ENCODE measurements at places on chromosomes 3 and 15.

GRCh38 chr15:38129531-38130204, 123.0 kb upstream of the SPRED1 start:
- DNase-seq, result peak; percentile 26

DNA sequence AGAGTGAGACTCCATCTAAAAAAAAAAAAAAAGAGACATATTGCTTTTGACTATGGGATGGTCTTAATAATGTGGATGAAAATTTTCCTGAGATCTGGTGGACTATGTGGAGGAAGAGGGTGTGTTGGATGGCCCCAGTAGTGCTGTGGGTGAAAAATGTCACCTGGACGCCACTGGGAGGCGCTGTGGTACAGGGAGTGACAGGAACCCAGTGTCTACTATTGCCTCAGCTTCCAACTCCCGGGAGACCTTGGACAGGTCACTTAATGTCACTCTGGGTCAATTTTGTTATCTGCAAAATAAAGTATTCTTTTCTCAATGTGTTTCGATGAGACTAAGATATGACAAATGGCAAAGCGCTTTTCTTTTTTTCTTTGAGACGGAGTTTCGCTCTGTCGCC, 27.7 kb upstream of the DCP1A start:
- DNase-seq, result peak; percentile 76

GRCh38 chr3:78258798-78259197, 1218.9 kb downstream of the ROBO2 start:
- no peak for DNase-seq

- no peak for DNase-seq
Observed at GRCh38 chr3:104715972-104716371, 650.7 kb upstream of the ALCAM start.

GRCh38 chr15:101338502-101339057, 43.5 kb upstream of the SNRPA1 start:
- no peak for DNase-seq

DNA sequence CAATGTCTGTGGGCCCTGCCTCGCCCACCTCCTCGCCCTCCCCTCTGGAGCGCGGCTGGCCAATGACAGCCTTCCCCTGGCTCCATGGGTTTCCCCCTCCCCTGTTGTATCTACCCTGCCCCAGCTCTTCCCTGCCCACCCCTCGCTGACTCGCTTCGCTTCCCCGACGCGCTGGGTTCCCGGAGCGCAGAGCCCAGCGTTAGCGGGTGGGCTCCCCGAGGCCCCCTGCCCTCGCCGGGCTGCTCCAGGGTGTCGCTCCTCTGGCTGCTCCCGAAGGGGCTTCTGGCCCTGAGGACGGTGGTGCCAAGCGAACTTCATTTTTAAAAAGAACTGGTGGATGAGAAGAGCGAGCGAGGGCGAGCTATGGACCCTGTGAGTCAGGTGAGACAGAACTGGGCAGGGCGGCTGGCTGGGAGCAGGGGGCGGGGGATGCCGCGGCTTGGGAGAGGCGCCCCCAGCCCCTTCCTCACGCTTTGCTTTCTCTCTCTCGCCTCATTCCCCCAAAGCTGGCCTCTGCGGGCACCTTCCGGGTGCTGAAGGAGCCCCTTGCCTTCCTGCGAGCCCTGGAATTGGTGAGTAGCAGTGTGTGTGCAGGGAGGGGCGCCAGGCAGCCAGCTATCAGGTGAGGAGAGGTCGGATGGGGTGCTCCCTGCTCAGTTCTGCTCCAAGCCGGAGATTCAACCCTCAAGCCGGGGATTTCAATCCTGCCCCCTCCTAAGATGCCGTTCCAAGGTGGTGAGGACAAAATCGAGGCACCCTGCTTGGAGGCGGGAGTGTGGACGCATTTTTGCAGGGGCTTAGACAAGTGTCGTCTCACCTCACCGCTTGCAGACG, at the start of gene SYNPR:
SYNPR (plus strand) TSS at position 138 of the 834 bp plus-strand sequence.
- DNase-seq, result no peak

DNA sequence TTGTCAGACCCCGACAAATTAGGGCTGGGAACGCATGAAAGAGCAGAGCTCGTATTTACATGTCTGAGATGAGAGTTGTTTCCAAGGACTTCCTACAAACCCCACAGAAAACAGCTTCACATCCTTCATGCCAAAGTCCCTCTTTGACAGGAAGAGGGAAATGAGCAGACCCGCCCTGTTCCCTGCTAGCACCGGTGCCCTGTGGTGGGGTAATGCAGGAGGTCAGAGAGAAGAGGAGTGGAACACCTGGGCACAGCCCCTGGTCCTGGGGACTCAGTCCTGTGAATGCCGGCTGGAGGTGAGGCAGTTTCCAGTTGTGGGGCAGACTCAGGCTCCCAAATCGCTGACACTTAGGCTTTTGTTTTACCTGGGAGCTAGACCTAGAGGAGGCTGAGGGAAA, 4.0 kb downstream of the PLA2G4D start:
- DNase-seq, result no peak

DNA sequence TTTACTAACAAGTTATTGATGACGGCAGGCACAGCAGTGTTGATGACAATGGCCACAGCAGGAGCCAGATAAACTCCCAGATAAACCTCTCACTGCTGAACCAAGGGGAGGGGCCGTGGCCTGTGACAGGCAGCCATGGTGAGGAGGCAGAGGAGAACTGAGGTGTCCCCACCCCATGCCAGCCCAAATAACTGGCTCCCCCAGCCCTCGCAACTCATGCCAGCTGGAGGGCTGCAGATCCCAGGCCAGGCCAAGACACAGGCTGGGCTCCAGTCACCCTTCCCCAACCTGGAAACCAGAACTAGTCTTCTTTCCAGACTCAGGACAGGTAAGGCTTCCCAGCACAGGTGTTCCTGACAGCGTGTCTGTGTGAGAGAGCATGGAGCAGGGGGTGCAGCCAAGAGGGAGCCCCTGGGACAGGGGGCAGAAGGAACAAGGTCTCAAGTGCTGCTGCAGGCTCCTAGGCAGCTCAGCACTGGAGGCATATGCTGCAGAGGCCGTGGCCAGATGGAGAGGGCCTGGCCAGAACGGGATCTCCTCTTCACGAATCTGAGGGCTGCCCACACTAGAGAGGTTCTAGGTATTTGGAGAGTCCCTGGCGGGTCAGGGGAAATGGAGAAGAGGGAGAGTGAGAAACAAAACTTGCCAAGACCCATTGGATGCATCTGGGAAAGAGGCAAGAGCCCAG, 15.9 kb downstream of the PLA2G4F start:
- no peak for DNase-seq

- no peak for DNase-seq
Observed at GRCh38 chr15:67997996-67998395, 56.1 kb upstream of the PIAS1 start.

DNA sequence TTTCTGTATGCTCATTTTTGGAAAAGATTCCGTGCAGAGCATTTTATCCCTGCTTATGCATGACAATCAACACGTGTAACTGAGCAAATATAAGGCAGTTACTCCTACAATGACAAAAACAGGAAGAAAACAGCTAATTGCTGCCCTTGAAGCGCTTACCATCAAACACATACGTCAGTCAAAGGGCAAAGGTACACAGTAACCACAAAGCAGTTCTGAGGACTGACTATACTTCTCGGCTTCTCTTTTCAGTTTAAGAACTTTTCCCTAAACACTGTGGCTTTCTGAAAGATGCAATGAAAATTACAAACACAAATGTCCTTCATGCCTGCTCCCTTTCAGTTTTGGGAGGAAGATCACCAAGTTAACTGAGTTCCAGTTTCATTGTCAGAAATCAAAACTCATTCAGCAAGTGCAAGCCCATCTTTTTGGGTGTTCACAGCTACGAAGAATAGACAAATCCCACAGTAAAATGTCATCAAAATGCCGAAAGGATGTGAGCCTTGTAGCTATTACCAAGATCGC, 602.8 kb downstream of the FOXP1 start:
- no peak for DNase-seq

GRCh38 chr15:71811752-71812735, 1.7 kb downstream of the NR2E3 start:
- DNase-seq, result no peak

DNA sequence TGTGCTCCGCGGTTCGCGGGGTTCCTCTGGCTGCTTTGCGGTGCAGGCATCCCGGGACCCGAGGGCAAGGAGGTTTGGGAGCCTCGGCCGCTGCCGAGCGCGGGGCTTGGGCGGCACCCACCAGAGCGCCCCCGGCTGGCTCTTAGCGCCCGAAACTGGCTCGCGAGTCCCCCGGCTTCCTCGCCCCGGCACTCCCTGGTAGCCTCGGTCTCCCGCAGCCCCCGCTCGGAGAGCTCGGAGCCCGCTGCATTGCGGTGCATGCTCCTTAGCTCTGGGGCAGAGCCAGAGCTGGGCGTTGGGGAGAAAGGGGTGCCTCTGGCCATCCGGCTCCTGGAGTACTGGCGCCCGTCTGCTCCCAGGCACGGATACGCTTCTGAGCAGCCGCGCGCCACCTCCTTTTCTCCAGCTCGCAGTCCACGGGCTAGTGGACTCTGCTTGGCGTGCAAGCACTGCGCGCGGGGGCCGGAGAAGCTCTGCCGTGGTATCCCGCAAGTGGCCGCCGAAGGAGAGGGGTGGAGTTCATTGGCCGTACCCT, 753 bp downstream of the EPHB1 start:
- no peak for DNase-seq

DNA sequence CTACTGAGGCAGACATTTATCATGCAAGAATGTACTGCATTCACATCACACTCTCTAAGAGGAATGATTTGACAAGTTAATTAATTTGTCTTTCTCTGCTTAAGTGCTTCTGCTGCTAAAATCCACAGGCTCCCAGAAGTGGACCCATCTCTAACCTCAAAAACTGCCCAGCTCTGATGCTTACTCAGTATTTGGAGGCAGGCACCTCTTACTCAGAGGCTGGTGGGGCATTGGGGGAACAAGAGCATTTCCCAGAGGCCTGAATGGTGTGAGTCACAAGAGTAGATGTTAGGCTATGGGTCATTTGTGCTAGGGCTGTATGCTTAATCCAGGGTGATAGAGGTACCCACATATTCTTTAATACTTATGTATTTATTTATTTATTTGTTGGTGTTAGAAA, 34.4 kb upstream of the HCN4 start:
- no peak for DNase-seq

- DNase-seq, result no peak
Observed at GRCh38 chr3:46660543-46661523, 32.6 kb downstream of the ALS2CL start.

GRCh38 chr3:5644773-5645670, 457.5 kb downstream of the EDEM1 start:
- DNase-seq, result no peak

GRCh38 chr3:49805367-49805782, 2.3 kb downstream of the INKA1 start:
- DNase-seq, result no peak

GRCh38 chr3:119347036-119347435, 52.9 kb downstream of the ARHGAP31 start:
- DNase-seq, result no peak

- DNase-seq, result no peak
Observed at GRCh38 chr3:74067296-74067695, 442.6 kb upstream of the PDZRN3 start.

GRCh38 chr15:92981333-92981732, 81.2 kb downstream of the CHD2 start:
- no peak for DNase-seq

GRCh38 chr15:66670762-66671580, 31.1 kb upstream of the SMAD6 start:
- DNase-seq, result no peak

DNA sequence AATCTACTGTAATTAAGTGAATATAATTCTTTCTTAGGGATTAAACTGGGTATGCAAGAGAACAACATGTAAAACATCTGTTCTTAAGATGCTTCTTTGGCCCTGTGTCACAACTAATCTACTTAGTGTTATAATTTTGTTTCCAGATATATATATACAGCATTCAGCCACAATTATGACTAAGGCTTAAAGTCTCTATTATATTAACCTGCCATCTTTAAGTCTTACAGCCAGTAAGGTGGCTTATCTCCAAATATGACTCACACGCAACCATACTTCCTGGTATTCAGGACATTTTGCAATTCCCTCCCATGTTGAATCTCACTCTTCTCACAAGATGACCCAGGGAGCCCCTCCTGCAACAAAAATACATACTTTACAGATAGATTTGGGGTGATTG, 6.6 kb upstream of the KBTBD8 start:
- DNase-seq, result no peak

- DNase-seq, result peak; percentile 26
Observed at GRCh38 chr3:112582244-112582874, 20.5 kb downstream of the SLC35A5 start.

GRCh38 chr15:89654847-89655805, at the start of gene KIF7:
Gene KIF7 (minus strand): TSS chr15:89655467. CDS start chr15:89652930, 2,537 bp downstream.
- DNase-seq, result peak; percentile 55

DNA sequence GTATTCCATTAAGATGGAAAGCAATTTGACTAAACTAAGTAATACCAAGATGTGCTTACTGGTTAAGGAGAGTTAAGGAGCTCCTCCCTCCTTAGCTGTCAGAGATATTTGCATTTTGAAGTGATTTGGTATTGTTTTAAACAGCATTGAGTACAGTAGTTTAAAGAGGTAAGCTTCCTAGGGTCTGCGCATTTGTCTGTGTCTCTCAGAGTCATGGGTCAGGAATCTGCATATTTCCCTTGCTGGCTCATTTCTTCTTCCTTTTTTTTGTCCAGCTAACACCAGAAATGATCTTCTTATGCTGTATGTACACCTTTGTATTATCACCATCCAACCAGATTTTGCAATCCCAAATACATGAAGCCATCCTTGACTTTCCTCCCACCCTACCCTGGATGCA, 163.0 kb upstream of the BFSP2 start:
- DNase-seq, result no peak

- no peak for DNase-seq
Observed at GRCh38 chr3:127600749-127601456, 2.7 kb downstream of the MCM2 start.

DNA sequence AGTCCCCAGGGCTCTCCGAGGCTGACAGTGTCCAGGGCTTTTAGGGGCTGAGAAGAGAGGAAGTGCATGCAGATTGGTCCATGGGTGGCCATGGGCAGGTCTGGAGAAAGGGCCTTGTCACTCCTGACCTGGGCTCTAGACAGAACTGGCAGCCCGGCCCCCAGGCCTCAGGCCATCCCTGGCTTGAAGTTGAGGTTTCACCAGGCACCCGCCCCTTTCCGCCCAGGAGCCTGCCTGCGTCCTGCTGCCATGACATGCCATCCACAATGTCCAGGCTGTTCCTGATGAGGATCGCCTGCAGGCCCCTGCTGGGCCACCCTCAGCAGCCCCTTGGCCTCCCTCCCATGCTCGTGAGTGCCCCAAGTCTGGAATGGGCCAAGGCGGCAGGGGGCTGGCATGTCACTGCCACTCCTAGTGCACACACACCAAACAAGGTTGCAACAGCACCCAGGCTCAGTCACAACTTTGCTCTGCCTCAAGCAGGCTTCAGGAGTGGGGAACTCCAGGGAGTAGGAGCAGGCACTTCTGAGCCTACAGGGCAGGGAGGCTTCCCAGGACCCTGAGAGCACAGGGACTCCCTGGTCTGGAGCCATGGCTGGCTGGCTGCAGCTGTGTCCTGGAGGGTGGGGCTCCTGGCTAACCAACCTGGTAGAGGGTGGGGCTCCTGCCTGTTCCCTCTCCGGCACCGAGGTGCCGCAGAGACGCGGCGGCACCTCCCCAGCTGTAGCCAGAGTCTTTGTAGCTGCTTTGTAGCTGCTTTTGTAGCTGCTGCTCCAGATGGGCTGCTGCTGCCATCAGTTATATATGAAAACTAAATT, 1457.1 kb upstream of the GBE1 start:
- no peak for DNase-seq

- DNase-seq, result no peak
Observed at GRCh38 chr15:28902856-28903255, 17.1 kb downstream of the APBA2 start.

Data from activated naive CD8-positive, alpha-beta T cell treated with anti-CD3 and anti-CD28 coated beads, Interleukin-2, amount 50 U/mL, for 24 hours (primary cell).